ENCODE measurements at places on chromosomes 7 and 10.

DNA sequence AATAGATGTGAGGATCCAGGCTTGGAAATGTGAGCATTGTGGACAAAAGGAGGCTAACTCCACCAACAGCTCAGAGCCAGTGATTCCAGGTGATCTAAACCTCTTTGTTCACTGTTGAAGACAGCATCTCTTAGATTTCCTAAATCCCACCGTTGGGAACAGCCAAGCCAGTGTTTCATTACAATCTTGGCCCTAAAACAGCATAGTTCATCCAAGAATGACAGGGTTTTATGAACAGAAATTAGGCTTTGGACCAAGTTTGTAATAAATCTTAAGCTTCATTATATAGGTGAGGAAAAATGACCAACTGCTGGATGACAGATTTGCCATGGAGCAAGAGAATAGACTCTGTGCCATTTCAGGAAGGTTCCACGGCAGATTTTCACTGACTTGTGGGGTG, 65.8 kb downstream of the MTURN start:
- no peak for DNase-seq

DNA sequence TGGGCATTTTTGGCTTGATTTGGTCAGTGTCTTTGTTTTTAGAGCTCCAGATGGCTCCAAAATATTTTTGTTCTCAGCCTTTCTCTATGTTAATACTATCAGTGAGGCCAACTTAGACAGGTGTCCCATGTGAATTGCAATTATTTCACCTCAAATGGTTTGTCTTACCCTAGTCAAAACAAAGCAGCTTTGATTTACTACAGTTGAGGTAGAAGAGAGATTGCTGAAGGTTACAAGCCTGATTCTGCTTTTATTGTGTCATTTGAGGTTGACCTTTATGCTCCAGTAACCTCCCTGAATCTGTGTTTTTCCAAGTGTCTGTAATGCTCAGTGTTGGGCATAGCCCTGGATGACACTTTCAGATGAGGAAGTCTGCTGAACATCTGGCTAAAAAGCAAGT, 882.9 kb downstream of the NRG3 start:
- no peak for DNase-seq

- DNase-seq = no peak
Measured at GRCh38 chr7:97313900-97314299, 196.4 kb downstream of the SDHAF3 start.

- no peak for DNase-seq
Measured at GRCh38 chr7:6615723-6616555, 529 bp downstream of the ZNF853 start.

DNA sequence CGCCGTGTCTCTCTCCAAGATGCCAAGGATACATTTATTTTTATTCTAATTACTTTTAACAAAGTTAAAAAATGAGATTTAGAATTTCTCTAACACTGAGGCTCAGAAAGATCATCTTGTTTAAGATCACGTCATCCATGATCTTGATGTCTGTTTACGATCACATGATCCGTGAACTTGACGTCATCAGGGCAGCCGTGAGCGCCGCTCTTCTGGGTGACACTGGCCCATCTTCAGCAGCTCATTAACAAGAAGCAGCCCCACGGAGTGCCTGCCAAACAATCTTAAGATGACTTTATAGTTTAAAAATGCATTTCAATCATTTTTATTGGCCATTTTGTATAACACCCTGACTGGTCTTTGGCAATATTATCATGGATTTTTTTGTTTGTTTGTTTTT, 291.1 kb upstream of the PRKCQ start:
- no peak for DNase-seq

DNA sequence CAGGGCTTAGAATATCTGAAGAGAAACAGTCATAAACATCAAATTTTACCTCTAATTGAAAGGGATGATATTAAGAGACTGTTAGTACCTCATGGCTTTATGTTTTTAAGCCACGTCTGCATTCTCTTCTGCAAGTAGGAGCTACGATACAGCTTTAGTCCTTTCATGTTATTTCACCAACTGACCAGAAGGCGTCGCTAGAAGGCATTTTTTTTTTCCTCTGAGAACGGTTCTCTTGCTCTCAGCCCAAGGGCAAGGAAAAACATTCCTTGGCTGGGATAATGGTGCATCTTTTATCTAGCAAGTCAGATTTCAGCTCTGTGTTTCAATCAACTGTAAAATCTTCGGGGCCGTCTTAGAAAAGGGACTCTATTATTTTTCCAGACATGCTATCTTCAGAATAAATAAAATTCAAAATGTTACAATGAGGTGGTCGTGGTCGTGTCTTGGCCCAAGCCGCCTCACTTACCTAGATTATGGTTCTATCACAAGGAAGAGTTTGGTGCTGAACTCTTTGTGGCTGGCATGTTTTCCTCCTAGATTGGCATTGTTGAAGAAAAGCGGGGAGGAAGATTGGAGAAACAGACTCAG, 41.6 kb upstream of the LYZL2 start:
- DNase-seq = no peak

DNA sequence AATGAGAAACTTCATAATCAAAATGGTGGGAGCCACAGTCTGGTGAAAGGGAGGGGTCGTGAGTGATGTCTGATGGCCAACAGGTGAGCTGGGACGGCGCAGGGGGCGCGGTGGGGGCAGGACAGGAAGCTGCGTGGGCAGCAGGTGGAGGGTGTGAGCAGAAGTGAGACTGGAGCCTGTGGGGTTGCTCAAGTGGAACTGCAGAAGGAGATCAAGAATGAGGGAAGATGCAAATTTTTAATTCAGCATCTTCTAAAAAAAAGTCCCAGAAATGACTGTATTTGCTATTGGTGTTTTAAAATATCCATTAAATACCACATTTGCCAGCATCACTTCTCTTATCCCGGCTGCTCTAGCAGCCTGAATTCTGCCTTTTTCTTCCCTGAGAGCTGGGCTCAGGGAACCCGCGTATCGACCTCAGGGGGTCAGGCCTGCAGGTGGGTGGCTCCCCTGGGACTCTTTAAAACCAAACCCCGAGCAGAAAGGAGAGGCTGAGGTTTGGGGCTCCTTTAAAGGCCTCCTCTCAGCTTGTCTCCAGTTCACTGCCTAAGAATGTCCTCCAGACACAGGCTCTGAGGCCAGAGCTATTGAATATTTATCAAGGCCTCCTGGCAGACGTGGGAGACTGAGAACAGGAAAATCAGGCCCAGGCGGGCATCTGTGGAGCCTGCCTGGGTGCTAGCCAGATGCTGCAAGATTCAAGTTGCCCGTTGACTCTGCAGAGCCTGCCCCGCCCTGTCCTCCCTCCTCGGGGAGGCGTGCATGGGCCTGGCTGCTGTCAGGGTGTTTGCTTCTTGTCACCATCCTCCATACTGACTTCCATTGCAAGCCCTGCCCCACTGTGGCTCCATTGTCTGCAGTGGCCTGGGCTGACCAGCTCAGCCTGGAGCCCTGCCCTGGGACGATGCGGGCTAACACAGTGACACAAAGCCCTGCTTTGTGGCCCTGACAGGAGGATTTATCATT, 53.9 kb downstream of the SYPL1 start:
- DNase-seq = no peak

- DNase-seq = no peak
Measured at GRCh38 chr10:124370426-124370825, 48.3 kb downstream of the OAT start.

DNA sequence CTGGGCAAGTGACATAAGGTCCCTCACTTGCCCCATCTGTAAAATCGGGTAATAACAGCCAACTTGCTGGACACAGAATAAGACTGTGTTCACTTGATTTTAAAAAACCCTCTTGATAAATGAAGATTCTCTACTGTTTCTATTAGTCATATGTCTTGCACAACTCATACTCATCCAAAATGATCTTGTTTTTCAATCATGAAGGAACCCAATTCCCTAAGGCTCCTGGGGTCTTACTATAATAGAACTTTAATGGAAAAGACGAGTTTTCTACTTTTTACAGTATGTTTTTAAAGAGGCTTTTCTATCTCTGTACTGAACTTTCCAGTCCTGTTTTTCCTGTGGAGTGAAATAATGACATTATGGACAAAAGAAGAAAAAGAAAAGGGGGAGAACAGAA, 103.8 kb downstream of the ARID5B start:
- DNase-seq = no peak

- no peak for DNase-seq
Measured at GRCh38 chr10:123144697-123145541, 3.0 kb upstream of the HMX2 start.

DNA sequence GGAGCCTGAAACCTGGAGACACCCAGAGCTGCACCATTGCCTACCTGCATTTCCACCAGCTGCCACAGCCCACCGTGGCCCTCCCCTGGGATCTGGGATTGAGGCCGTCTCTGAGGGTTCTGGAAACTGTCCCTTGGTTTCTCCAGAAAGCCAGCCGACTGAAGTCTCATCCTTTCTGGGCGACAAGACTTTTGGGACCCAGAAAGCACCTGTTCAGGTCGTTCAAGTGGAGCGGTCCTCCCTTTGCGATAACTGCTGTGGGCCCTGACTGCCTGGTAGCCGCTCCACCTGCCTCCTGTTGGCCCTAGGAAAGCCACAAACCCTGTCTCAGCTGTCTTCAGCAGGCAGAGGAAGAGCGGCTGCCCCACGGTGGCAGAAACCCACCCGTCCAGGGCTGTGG, 346.0 kb upstream of the MKI67 start:
- no peak for DNase-seq

GRCh38 chr7:12357508-12357907, 46.2 kb downstream of the VWDE start:
- DNase-seq = no peak

GRCh38 chr7:138195151-138195571, 118.9 kb downstream of the AKR1D1 start:
- no peak for DNase-seq

DNA sequence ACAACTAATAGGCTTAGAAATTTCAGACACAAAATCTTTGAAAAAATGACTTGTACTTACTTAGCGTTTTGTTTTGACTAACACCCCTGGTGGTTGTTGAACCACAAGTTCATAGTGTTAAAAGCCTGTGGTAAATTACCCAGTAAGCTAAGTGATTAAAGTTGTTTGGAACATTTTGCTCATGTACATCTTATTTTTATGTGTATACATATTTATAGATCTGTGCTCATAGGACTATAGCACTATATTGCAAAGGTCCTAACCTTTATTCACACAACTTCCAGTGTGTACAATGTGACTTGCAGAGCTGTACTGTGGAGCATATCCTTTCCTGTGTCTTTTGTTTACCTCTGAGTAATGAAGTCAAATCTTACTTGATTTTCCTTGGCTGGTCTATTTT, 79.6 kb downstream of the BMPR1A start:
- no peak for DNase-seq

DNA sequence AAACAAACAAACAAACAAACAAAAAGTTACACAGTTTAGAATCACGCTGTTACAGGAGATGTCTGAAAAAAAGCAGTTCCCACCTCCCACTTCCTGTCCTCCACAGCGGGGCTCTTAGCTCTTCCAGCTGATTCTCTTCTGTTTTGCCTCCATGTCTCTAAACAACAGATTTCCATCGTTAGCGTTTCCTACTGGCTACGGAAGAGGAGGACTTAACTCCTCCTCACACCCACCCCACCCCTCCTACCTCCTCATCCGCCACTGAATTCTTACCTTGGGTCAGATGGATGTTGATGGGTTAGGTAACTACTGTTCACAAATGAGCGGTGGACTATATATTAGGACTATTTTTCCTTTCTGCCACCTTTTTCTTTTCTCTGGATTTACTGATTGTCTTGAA, 36.8 kb upstream of the NUB1 start:
- no peak for DNase-seq

- DNase-seq = no peak
Measured at GRCh38 chr7:24113506-24113905, 170.5 kb upstream of the NPY start.

DNA sequence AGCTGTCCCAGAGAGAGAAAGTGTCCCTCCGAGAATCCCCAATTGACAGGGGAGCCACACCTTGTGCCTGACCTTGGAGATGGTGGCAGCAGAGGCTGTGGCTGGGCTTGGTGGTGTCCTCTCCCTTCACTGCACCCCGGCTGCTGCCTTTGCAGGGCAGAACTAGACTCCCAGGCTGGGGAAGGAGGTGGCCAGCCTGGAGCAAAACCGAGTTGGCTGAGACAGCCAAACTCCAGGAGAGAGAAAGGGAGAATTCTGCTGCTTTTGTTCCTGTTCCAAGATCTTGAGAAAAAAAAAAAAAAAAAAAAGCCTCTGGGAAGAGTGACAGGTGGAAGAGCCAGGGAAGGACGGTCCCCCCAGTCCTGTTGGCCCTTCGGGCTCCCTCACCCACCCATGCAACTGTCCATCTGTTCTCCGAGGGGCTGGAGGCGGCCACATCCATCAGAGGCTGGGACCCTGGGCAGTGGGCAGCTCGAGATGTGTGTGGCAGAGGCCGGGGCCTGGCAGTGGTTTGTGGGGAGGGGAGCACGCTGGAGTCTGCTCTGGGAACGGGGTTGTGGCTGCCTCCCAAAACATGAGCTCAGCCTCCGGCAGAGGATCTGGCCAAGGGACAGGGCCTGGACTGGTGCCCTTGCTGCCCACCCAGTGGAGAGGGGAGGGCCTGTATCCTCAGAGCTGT, 35.5 kb downstream of the CLIP2 start:
- DNase-seq = no peak

DNA sequence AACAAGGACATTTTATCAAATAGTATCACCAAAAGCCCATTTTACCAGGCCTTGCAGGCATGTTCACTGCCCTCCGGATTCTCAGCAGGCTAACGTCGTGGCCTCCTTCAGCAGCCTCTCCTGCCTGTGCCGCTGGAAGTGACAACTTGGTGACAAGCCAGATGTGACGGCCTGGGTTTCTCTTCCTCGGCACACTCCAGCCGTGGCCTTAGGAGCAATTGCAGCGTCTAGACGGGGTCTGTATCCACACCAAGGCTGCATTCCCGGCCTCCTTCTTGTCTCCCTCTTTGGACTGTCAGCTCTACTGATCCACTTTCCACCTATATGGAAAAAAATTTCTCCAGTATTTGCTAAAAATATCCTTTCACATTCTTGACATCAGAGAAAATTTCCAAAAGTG, 145.3 kb upstream of the MGMT start:
- DNase-seq = no peak

- no peak for DNase-seq
Measured at GRCh38 chr10:111974325-111974724, 209.2 kb downstream of the GPAM start.

GRCh38 chr7:44057181-44057848, 8.1 kb downstream of the PGAM2 start:
- DNase-seq = no peak

GRCh38 chr10:69375307-69376151, 41.2 kb downstream of the TACR2 start:
- no peak for DNase-seq

GRCh38 chr10:103819493-103819892, 35.9 kb downstream of the SH3PXD2A start:
- DNase-seq = no peak

- no peak for DNase-seq
Measured at GRCh38 chr10:76085817-76086167, 654.4 kb downstream of the LRMDA start.

GRCh38 chr10:60536529-60537114, 146.9 kb upstream of the ANK3 start:
- peak; percentile 65 for DNase-seq

- DNase-seq = no peak
Measured at GRCh38 chr10:55631071-55631654, 729.9 kb downstream of the ZWINT start.

GRCh38 chr7:132933072-132933458, 148.8 kb downstream of the CHCHD3 start:
- DNase-seq = peak; percentile 65

Measured in non-pigmented ciliary epithelial cell (primary cell).